Activated CD4-positive, CD25-positive, alpha-beta regulatory T cell treated with anti-CD3 and anti-CD28 coated beads, Interleukin-2, amount 50 U/mL, for 72 hours (primary cell): ENCODE measurements at places on chromosomes 7 and 10.

GRCh38 chr10:104057717-104058116 lies 28.0 kb downstream of the COL17A1 start:
- DNase-seq = no peak

- DNase-seq = no peak
Observed at GRCh38 chr7:33868166-33868565, 37.2 kb upstream of the BMPER start.

DNA sequence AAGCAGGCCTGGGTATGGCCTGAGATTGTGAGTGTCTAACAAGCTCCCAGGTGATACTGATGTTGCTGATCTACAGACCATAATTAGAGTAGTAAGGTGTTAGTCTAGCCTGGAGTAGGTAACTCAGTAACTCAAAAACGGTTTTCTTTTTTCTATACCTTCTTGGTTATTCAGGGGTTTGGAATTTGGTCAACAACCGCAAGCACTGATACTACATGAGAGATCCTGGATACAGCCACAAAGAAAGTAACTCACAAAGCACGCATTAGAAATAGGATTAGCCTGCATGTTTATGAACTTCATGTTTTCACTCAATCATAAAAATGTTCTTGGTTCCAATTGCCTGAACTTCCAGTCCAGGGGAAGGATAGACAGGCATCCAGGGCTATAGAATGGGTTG lies 803.5 kb downstream of the MAGI2 start:
- no peak for DNase-seq

- no peak for DNase-seq
Observed at GRCh38 chr7:20721086-20721810, 65.4 kb downstream of the SP8 start.

GRCh38 chr7:152674860-152675758 lies 832 bp downstream of the XRCC2 start:
- DNase-seq = peak; percentile 32

DNA sequence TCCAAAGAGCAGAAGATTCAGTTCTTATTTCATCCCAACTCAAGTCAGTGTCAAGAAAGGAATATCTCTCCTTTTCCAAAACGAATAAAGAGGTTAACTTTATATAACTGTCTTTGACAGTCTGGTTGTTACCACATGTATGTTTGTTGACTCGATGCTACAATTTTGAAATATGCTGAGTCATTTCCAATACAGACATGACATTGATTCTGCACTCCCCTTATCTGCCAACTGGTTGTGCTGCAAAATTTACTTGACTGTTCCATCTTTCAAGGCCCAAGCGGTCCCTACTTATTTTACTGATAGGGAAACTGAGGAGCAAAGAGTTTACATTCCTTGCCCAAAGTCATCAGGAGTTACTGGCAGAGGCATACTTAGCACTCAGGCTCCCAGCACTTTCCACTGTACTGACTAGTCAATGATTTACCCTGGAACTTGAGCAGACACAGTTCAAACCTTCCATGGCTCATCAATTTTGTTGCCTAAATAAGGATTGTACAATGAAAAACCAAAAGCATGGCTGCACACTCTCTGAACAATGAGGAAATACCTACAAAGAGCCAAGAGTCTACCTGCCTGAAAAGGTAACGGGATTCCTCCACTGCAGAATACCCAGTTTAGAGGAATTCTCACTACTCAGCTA lies 52.8 kb downstream of the ABLIM1 start:
- DNase-seq = no peak

DNA sequence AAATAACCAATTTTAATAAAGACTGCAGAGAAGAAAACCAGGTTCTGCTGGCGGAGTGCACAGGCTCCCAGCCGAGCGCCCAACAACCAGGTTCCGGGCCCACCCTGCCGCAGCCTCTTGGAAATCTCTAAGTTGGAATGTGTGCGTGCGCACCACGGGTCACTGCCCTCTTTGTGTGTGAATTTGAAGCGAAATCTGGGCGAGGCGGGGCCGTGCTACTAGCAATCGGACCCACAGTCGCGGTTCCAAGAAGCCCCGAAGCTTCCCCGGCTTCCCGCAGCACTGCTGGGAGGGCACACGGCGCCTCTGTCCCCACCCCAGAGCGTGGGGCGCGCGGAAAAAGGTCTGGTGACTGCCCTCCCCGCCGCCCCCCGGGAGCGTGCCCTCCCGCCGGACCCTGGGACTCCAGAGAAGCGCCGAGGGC lies 666 bp upstream of the MAP3K8 start:
- peak; percentile 58 for DNase-seq

- no peak for DNase-seq
Observed at GRCh38 chr10:72330069-72330426, 24.7 kb downstream of the DNAJB12 start.

DNA sequence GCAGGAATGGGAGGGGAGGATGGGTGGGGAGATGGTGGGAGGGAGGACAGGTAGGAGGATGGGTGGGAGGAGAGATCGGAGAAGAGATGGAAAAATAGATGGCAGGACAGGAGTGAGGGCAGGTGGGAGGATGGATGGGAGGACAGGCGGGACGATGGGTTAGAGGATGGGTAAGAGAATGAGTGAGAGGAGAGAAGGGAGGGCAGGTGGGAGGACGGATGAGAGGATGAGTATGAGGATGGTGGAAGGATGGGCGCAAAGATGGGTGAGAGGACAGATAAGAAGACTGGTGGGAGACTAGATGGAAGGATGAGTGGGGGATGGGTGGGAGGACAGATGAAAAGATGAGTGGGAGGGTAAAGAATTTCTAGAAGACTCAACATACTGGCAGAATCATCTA lies 438.6 kb downstream of the PLXNA4 start:
- no peak for DNase-seq

DNA sequence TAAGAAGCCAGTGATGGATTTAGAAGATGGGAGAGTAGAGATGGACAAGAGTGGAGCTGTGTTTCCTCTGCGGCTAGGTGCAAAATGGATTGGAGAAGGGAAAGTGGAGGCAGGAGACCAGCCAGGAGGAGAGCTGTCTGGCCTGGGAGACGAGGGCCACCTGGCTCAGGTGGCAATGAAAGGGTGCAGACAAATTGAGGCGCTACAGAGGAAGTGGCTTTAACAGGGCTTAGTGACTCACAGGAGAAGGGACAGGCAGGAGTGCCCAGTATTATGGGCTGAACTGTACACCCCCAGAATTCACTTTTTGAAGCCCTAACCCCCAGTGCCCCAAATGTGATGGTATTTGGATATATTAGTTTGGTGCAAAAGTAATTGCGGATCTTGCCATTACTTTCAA lies 65.6 kb upstream of the DUSP5 start:
- no peak for DNase-seq

DNA sequence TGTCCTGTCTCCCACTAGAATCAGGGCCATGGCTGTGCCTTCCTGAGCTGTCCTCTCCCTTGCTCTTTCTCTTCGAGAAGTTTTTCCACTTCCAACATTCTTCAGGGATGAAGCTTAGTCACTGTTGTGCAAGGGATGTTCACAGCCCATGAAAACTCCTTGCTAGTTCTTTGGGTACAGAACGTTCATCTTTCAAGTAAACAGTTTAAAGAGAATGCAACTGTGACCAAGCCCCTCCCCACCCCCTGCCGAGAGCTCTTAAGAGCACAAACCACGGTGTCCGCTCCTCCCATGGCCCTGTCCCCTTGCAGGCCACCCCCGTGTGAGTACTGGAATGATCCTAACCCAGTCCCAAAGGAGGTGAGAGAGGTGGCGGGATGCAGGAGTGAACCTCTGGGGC lies 161.1 kb upstream of the RHEB start:
- no peak for DNase-seq

GRCh38 chr7:95246831-95247370 lies 77.4 kb downstream of the PON1 start:
- DNase-seq = no peak

DNA sequence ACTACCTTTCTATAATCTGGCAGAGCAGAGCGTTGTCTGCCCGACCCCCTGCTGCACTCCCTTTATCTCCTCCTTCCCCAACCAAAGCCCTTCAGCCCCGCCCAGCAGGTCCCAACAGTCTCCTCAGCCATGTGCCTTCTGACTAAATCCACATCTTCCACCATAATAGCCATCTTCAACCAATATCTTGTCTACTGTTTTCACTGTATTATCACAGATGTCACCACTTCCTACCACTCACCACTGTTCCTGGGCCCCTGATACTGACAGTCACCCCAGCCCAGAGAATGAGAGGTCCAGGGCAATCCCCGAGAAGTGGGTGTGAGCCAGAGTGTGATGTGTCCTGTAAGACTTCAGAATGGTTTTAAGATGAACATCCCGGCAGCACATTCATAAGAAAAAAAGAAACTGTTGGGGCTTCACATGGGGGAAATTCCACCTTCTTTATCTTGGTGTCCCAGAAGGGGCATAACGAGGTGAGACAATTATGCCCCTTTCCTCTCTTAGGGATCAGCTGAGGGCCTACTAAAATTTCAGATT lies 25.3 kb downstream of the CCDC6 start:
- peak; percentile 52 for DNase-seq

GRCh38 chr7:142804728-142805207 lies 34.0 kb downstream of the PRSS2 start:
- DNase-seq = no peak

GRCh38 chr10:44581996-44582395 lies 197.1 kb upstream of the CXCL12 start:
- no peak for DNase-seq

- no peak for DNase-seq
Observed at GRCh38 chr7:98892609-98893008, 14.3 kb downstream of the TRRAP start.

DNA sequence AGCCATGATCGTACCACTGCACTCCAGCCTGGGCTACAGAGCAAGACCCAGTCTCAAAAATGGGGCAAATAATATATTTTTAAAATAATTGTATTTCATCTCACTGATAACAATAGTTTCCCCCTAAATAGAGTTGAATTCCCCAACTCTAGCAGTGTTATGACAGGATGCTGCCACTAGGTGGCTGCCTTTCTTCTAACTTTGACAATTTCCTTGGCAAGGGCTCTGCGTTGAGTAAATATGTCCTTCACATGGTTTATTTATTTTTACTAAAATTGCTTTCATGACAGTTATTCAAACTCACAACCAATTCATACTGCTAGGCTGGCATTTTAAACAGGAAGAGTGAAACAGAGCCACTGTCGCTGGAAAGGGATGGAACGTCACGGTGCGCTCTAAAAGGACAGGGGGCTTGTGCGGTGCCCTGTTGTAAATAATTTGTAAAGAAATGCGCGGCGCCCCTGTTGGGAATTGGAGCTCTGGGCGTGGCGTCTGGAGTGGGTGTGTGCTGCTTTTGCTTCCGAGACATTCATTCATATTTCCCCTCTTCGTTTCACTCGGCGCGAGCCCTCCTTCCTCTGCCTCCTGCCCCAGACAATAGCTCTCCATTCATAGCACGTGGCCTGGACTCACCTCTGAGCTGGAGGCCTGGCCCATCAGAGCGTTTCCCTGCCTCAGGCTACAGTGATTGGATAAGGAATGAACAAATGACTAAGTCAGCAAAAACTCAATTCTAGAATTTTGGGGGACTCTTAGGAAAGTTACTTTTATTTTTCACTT lies 20.5 kb upstream of the PITRM1 start:
- DNase-seq = peak; percentile 55

DNA sequence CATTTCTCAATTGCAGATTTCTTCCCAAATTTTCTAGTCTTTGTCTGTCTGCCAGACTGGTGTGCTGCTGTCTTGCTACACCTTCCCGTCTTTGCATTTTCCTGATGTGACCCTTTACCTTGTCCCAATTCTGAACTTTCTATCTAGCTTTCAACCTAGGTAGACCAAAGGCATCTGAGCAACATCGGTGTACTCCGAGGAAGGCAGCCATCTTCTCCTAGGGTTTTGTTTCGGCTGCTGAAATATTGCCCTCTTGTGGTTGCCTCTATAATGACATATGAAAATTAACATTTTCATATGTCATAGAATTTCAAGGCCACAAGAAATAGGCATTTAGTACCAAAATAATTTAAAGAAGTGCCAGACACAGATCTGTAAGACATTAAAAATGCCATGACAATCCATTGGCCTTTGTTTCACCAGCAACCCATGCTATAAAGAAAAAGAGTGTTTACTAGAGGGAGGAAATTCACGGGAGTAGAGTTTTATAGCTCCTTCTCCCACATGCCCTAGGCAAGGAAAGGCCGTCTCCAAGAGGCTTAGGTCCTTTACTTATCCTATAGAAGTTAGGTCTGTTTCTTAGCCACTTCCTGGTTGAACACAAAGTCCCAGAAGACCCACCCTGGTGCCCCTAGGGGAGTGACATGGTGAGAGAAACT lies 23.4 kb downstream of the OR9A2 start:
- DNase-seq = no peak

DNA sequence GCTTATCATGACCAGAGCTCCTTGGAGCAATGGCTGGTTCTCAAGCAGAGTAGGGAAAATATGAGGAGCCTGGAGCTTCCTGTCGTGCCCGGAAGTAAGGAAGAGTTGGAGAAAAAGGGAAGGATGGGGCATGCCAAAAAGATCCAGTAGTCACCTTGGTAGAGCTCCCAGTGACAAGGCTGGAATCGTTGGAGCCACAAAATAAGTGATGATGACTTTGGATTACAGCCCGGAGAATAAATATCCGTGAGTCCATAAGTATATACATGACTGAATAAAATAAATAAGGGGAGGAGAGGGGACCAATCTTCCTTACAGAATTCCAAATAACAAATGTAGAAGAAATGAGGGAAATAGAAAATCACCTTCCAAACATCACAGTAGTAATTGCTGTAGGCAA lies 29.3 kb downstream of the LMTK2 start:
- DNase-seq = no peak

DNA sequence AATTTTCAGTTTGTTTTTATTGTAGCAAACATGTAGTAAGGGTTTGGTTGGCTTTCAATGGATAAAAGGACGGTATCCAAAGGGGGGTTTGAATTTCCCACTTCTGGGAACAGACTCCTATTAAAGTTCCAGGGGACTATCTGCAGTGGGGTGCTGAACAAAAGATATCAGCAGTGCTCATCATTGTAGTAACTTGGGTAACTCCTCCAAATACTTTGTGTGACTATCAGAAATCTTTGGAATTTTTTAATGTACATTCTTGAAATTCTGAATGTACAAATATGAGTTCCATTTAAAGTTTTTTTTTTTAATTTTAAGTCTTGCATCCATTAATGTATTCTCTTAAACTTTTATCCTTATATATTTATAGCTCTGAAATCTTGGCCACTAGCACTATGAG lies 42.1 kb downstream of the CYP51A1 start:
- no peak for DNase-seq

DNA sequence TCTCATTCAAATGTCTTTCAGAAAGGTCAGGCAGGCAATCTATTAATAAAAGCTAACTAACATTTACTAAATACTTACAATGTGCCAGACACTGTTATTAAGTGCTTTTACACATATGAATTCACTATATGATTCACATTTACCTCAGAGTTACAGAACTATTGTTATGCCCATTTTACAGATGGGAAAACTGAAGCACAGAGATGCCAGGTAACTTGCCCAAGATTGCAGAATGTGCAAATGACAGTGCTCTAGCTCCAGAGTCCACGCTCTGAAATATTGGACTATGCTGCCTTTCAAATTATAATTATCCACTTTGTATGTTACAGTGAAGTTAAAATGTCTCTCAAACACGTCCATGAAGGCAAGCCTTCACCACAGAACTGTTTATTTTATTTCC lies 22.0 kb downstream of the UPF2 start:
- DNase-seq = no peak

- no peak for DNase-seq
Observed at GRCh38 chr10:16292366-16292765, 144.4 kb upstream of the PTER start.
